ENCODE measurements at places on chromosomes 5 and 9.

- DNase-seq, result no peak
Observed at GRCh38 chr5:1719860-1720259, 79.8 kb downstream of the MRPL36 start.

GRCh38 chr9:137648396-137648795, 29.6 kb downstream of the EHMT1 start:
- DNase-seq, result no peak

GRCh38 chr5:3287516-3287915, 308.1 kb upstream of the IRX1 start:
- no peak for DNase-seq

- no peak for DNase-seq
Observed at GRCh38 chr9:137465000-137465719, 6.0 kb upstream of the NSMF start.

DNA sequence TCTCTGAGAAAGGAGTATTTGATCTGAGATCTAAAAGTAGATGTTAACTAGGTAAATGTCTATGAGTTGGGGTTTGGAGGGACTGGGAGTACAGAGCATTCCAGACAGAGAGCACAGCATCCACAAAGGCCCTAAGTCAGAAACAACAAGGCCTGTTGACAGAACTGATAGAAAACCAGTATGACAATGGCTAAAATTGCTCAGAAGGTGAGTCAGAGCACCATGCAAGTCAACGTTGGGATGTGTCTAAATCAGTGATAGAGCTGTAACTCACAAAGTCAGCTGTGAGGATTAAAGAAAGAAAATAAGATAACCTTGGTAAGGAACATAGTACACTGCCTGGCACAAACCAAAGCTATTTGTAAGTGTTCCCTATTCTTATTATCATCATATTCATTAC, 124.0 kb downstream of the CETN3 start:
- DNase-seq, result no peak

DNA sequence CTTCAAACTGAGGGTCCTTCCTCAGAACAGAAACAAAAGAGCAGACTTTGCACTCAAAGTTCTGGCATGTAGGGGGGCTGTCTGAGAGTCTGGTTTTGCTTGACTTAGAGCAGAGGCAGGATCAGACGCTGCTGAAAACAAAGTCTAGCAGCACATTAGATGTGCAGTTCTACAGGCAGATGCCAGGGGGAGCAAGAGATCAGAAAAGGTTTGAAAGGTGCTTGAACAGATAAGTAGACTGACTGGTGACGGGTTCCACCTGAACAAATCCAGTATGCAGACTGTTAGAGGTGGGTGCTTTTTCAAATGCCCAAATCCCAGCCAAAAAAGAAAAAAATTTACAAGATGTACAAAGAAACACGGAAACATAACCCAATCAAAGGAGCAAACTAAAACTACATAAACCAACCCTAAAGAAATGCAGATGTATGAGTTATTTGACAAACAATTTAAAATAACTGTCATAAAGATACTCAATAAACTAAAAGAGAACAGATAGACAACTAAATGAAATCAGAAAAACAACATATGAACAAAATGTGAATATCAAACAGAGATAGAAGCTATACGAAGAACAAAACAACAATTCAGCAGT, 194.7 kb upstream of the FREM1 start:
- DNase-seq, result peak; percentile 57

GRCh38 chr9:32069169-32069813, 315.2 kb upstream of the ACO1 start:
- peak; percentile 1 for DNase-seq

GRCh38 chr5:107513337-107514085, 157.2 kb downstream of the EFNA5 start:
- no peak for DNase-seq

DNA sequence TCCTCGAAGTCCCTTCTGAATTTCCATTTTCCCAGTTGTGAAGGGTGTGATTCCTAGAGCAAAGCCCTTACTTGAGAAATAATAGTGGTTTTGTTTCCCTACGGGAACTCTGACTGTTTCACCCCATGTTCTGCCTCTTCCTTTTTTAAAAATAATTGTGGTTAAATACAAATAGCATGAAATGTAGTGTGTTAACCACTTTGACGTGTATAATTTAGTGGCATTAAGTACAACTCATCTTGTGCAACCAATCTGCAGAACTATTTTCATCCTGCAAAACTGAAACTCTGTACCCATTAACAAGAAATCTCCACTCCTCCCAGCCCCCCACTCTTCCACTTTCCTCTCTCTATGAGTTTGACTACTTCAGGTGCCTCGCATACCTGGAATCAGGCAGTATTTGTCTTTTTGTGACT, 35.6 kb upstream of the HAND1 start:
- no peak for DNase-seq

DNA sequence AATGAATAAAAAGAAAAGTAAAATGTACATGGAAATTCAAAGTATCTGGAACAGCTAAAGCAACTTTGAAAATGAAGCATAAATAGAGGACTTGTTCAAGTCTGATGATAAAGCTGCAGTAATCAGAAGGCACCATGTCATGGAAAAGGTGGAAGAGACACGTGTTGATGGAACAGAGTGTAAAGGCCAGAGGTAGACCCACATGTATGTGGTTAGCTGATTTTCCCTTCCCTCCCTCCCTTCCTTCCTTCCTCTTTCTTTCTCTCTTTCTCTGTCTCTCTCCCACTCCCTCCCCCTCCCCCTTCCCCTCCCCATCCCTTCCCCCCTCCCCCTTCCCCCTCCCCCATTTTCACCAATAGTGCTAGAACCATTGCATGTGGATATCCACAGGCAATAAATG, 58.7 kb upstream of the FCN1 start:
- DNase-seq, result no peak

- no peak for DNase-seq
Observed at GRCh38 chr9:82593501-82593900, 469.4 kb downstream of the RASEF start.

DNA sequence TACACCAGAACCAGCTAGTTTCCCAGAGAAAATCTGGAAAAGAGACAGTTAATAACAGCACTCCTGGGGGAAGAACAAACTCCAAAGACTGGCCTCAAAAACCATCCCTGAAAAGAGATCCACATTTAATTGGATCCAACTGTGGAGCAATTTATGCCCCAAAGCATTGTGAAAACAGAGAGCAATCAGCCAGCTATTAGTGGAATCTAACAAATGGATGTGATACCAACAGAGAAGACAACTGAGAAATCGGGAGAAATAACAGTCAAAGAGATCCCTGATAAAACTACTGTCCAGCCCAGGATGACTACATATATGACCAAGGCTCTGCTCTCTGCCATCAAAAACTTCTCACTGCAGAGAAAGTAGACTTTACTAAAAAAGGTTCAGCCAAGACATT, 40.5 kb upstream of the TRIO start:
- DNase-seq, result no peak

- no peak for DNase-seq
Observed at GRCh38 chr5:80870442-80870841, 89.7 kb upstream of the RASGRF2 start.

- DNase-seq, result no peak
Observed at GRCh38 chr5:173622183-173623047, 6.0 kb upstream of the BOD1 start.
